Nucleus accumbens (tissue), 56 donors: ENCODE measurements at places on chromosomes 13 and 19.

GRCh38 chr19:372306-372890 lies 27.8 kb upstream of the MIER2 start:
- no peak for DNase-seq

DNA sequence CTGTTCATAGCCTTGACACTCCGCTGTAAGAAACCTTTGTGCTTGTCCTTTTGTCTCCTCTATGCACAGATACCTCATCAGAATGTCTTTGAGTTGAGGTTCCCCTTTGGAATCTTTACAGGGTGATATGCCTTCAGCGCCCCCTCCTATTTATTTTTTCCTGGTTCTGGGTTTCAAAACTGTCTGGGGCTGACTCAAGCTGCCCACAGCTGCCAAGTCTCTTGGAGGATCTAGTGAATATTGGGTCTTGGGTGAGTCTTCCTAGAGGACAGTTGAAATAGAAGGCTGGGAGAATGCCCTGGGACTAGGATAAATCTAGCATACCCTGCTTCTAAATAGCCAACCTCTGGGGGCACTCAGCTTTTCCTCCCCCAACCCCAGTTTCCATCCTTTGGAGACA lies 930 bp downstream of the ZNF136 start:
- no peak for DNase-seq

DNA sequence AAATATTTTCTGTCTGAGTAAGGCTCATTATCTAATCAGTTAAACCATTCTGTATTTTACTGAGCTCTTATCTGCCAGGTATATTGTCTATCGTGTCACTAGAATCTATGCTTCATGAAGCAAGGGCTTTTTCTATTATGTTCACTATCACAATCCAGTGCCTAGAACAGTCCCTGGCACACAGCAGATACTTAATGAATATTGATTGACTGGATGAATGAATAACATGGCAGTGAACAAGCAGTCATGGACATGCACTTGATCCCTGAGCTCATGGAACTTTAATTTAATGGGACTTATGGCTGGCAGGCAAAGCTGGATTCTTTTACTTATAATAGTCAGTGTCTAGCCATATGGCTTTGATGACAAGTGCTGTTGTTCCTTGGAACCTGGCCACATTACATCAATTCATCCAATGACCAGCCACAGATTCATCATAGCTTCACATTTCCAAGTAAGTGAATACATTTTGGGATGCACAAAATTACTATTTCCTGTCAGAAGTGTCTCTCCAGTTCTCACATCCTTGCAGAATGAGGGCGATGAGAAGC lies 214.8 kb downstream of the COG6 start:
- no peak for DNase-seq

DNA sequence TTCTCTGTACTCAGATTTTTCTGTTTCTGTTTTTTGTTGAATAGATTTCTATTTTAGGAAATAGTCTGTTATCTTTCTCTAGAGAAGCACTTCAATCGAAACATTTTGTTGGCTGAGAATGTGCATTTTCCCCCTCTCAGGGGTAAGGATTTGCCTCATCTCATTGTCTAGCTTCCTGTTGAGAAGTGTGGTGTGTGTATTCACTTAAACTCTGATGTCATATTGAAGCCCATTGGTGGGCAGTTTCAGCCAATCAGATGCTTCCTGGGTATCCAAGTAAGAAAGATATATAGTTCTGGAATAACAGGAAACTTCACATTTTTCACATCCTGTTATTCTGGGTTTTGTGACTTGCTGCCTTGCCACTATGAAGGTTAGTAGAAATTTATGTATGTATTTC lies 87.6 kb downstream of the ARHGEF7 start:
- no peak for DNase-seq

- DNase-seq = no peak
Observed at GRCh38 chr19:48480558-48481500, 11.7 kb downstream of the CYTH2 start.

- no peak for DNase-seq
Observed at GRCh38 chr13:75645141-75645540, 9.0 kb downstream of the LMO7 start.

- no peak for DNase-seq
Observed at GRCh38 chr19:35272122-35272719, 3.5 kb downstream of the USF2 start.

GRCh38 chr13:33752597-33752996 lies 65.4 kb upstream of the RFC3 start:
- DNase-seq = peak; percentile 58

DNA sequence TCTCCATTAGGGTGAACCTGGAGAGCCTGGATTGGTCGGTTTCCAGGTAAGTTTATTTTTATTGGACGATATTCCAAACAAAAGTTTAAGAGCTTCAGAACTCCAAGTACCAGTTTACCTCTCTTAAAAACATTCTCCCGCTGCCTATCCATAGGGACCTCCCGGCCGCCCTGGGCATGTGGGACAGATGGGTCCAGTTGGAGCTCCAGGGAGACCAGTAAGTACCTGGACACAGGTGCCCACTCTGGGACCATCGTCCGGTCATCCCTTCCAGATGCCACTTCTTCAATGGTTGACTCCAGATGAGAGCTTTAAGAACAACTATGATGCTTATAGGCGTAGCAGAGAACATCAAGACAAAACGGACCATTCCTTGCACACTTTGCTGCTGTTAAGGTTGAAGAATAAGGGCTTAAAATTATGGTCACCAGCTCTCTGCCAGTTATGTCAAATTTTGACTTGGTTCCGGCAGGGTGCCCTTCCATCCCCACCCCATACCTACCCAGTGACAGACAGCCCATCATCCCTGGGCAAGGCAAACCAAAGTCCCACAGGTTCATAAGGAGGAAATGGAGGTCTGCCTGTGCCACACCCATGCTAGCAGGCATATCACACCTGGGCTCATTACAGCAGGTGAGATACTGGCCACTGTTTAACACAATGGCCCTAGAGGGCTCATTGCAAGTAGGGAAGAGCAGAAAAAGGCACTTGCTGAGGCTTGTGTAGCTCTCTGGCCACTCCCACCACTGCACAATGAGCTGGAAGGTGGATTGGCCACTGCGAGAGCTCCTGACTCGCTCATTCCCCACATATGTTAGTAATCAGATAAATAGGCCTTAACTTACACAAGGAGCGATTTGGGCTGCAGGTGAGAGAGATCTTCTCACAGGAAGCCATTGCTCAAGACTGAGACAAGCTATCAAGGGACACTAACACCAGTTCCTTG lies 123.6 kb downstream of the COL4A2 start:
- no peak for DNase-seq

DNA sequence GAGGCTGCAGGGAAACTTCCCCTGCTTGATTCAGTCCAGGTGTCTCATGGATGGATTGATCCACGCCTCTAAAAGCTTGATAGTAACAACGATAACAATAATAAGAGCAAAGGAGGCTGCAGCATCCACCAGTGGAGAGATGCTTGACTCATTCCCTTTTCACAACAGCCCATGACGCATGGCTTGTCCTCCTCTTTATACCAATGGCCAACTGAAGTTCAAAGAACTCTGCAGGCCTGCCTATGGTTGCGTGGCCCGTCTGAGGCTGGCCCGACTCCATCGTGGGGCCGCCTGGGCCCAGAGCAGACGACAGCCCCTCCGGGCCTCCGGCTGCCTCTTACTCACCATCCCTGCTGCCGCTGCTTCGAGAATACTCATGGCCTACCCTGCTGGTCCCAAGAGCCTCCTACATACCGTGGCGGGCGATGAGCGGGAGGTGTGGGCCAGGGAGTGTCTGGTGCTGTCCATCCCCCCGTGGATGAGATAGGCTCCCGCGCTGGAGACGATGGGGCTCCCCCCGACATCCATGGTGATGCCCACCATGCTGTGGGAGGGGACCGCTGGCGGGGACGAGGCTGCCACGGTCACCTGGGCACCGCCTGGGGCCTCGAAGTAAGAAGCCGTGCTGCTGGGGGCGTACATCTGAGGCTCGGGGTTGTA lies 61.8 kb upstream of the RANBP3 start:
- DNase-seq = no peak

GRCh38 chr19:37243206-37243632 lies 25.2 kb downstream of the ZNF383 start:
- no peak for DNase-seq

GRCh38 chr19:1868971-1869370 lies 5.6 kb upstream of the KLF16 start:
- no peak for DNase-seq

DNA sequence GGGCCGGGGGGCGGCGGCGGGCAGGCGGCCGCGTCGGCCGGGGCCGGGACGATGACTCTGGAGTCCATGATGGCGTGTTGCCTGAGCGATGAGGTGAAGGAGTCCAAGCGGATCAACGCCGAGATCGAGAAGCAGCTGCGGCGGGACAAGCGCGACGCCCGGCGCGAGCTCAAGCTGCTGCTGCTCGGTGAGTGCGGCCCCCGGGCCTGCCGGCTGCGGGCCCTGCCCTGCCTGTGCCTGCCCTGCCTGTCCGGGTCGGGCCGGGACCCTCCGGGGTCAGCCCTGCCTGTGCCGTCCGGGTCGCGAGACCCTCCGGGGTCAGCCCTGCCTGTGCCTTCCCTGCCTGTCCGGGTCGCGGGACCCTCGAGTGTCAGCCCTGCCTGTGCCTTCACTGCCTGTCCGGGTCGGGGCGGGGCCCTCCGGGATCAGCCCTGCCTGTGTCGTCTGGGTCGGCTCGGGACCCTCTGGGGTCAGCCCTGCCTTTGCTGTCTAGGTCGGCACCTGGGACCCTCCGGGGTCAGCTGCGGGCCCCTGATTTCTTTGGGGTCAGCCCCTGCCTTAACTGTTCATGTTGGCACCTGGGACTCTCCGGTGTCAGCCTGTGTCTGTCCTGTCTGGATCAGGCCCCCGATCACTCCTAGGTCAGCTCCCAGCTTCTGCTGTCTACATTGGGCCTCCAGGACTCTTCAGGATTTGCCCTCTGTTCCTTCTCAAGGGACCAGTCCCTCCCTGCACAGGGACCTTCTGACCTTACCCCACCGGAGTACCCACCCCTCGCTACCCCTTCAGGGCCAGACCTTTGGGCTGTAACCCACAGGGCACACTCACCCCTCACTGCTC lies 659 bp downstream of the GNA11 start:
- no peak for DNase-seq
